ENCODE measurements at places on chromosomes 5 and 9.

DNA sequence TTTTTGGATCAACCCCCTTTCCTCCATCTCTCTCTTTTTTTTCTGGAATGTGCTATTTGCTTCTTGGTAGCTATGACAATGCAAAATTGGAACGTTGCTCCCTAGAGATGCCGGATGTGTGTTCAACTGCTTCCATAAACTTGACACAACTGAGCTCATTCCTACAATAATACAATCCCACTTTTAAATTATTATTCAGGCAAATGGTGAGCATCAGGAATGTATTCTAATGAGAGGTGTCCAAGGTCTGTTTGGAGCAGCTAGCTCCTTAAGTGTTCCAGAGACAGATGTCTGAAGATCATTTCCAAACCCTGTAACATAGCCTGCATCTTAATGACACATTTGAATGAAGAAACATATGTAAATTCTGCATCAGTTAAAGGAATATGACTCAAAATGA is 518.4 kb downstream of the TAF11L14 start:
- no peak for DNase-seq

GRCh38 chr5:22372376-22372775 is 480.8 kb downstream of the CDH12 start:
- no peak for DNase-seq

DNA sequence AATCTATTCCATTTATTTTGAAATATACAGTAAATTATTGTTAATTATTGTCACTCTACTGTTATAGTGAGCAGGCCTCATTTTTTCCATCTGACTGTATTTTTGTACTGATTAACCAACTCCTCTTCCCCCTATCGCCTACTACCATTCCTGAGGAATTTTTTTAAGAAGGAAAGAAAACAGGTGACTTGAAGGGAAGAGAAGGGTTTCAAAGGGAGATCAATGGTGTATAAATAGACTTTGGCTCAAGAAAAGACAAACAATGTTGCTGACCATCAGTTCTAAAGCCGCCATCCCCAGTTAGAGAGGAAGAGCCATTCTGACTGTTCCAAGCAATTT is 69.7 kb downstream of the BAAT start:
- no peak for DNase-seq

GRCh38 chr5:180334176-180334575 is 19.0 kb downstream of the GFPT2 start:
- no peak for DNase-seq

DNA sequence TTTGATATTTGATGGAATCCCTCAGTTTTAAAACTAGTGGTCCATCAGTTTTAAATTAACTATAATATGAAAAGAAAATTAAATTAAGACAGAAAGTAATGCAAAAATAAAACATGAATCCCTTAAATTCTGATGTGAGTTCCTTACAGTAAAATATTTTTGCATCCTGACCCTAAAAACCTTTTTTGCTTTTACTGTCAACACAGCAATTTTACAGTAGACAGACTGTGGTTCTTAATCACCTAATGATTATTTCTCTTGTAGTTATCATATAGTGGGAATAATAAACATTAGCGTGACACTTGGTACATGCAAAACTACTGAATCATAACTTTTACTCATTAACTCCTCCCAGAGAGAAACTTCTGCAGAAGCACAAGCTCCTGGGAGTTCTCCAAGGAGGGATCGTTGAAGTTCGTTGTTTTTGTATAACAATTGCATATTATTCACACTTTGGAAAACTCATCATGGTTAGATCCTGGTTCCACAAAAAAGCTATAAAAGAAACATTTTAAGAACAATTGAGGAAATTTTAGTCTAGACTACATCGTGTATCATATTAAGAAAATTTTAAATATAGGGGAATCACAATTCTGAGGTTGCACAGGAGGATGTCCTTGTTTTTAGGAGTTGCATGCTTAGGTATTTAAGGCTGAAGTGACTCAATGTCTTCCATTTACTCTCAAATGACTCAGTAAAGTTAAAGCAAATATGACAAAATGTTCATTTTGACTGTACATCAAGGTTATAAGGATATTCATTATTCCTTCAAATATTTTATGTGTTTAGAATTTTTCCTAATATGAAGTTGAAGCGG is 88.2 kb upstream of the NIPAL4 start:
- DNase-seq: no peak

- DNase-seq: no peak
These were observed 111.0 kb downstream of the KLHL3 start for GRCh38 chr5:137624786-137625349.

DNA sequence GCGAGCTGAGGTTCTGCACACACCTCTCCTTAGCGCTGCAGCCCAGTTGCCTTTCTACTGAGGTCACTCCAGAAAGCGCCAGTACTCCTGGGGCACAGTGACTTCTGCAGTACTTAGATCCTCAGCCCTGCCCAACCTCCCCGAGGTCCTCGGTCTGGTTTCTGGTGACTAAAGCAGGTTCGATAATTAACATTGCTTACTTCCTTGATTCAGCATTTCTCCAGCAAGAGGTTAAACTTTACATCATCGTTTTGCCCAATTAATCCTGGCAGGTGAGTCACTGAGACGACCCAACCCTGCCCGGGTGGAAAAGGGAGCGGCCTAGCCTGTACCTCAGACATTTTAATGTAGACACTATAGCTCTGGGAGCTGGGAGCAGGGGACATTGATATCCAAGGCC is 77.6 kb downstream of the PLAC8L1 start:
- no peak for DNase-seq

DNA sequence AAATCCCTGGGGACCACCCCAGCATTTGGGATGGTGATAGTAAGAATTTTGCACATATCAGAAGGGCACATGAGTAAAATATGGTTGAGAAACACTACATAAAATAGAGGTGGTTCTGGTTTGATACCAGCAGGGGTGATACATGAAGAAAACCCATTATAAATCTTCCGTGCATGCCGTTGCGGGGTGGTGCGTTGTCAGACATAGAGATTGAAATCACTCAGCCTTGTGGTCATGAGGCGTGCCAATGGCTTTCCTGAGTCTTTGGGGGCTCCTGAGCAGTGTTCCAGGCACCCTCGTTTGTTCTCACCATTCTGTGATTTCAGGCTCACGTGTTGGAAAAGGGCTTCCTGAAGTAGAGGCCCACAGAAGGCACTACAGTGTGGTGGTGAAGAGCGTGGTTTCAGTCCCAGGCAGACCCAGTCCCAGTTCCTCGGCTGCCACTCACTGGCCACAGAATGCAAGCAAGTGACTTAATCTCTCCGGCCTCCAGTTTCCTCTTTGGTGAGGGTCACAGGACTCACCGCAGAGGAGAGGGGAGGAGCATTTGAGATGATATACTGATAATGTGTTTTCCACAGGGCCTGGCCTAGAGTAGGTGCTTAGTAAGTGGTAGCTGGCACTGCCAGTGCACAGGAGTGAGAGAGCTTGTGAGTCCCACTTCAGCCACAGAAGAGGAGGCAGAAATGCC is 20.5 kb upstream of the GLRX start:
- no peak for DNase-seq

GRCh38 chr5:79704553-79704952 is 14.9 kb downstream of the CMYA5 start:
- no peak for DNase-seq

- no peak for DNase-seq
These were observed 35.0 kb upstream of the SEMA4D start for GRCh38 chr9:89532944-89533343.

GRCh38 chr9:80605129-80605528 is 1033.4 kb downstream of the TLE4 start:
- peak; percentile 3 for DNase-seq

DNA sequence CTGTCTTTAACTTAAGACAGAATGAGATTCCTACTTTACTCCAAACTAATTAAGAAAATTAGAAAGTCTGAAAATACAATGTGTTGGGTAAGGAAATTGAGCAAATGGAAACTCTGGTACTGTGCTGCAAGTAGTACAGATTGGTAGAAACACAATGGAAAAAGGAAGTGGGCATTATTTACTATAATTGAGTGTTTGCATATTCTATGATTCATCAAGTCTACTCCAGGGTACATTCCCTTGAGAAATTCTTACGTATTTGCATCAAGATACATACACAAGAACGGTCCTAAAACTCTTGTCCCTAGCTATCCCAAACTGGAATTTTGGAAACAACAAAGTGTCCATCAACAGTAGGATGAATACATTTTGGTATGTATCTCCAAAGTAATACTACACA is 123.5 kb upstream of the TARS1 start:
- DNase-seq: no peak

DNA sequence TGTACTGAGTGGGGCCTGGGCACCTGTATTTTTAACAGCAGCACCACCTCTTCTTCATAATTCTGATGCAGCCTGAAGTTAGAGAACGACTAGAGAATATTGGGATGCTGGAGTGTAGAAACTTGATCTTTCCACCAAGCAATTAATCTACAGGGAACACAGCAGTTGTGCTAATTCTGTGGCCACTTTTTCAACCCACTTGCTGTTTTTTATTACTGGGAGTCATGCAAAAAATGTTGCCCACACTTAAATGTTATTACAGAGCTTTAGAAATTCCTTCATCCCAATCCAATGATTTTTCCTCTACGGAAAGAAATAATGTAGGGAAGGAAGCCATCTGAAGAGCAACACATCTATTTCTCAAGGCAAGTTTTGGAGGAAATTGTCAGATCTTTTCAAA is 190.9 kb upstream of the TUT7 start:
- DNase-seq: no peak

DNA sequence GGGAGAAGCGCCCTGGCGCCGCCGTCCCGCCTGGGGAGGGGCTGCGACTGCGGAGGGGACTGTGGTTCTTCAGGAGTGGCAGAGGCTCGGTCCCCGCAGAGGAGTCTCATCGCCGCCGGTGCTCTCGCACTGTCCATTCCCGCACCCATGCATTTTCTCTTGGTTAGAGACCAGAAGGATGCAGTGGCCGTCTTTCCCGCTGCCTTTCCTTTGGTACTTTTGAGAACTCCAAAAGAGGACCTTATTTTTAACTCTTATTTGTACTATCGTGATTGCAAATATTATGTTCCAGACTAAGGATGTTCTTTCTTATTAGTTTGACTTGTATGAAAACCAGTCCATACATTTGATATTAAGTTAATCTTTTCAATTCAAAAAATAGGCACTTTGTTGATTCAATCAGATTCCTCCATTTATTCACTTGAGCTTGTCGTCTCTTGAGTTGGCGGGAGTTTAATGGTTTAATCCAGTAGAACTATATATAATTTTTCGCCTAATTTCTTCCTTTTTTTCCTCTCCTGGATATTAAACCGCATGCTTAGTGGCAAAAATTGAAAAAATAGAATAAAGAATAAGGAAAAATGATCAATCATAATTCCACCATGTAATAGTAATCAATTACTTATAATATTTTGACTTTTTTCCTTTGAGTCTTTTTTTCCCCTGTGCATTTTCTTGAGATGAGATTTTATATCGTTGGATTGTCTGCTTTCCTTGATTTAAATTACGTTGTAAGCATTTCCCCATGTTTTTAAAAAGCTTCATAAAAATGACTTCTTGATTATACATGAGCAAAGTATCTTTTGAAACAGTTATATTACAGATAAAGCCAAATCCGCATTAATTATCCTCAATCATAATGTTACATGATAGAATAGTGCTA is 861 bp downstream of the ZFYVE16 start:
- peak; percentile 40 for DNase-seq

- DNase-seq: peak; percentile 30
These were observed 22.2 kb downstream of the AHRR start for GRCh38 chr5:343461-344401.

- no peak for DNase-seq
These were observed 60.7 kb downstream of the COL27A1 start for GRCh38 chr9:114216081-114216480.

GRCh38 chr5:173234129-173234790 is 746 bp downstream of the NKX2-5 start:
- no peak for DNase-seq

GRCh38 chr5:92505925-92506324 is 1075.1 kb downstream of the NR2F1-AS1 start:
- DNase-seq: no peak

GRCh38 chr9:24479361-24480059 is 66.2 kb downstream of the IZUMO3 start:
- DNase-seq: no peak

DNA sequence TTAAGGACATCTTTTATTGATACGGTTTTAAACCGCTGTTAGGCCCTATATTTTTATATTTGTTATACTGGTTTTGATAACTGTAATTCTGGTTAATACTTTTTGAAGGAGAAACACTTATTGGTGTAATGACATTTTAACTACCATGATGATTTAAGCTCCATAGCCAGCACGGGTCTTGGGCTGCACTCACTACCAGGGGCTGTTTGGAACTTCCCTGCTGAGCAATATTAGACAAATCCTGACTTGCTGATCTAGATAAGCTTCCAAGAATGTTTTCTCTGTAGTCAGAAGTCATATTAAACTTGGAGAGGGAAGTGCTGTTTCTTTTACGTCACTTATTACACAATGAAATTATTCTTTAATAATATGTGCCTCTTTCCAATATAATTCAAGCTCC is 540.0 kb upstream of the GRAMD2B start:
- DNase-seq: no peak

DNA sequence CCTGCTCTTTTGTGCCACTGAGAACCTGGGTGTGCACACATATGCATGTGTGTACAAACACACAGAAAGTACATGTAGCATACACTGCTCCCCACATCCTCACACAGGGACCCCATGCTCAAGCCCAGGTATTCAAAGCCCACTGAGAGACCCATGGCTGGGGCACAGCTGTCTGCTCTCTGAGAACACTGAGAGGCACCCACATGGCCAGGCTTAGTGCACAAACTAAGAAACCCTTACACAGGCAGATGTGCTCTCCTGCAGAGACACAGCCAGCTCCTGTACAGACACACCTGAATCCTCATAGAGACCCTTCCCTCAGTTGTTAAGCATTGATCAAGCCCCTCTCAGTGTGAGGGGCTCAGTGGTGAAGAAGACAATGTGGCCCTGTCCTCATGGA is 92.5 kb downstream of the CACNA1B start:
- no peak for DNase-seq

GRCh38 chr5:59786334-59786805 is 107.2 kb downstream of the PDE4D start:
- no peak for DNase-seq

DNA sequence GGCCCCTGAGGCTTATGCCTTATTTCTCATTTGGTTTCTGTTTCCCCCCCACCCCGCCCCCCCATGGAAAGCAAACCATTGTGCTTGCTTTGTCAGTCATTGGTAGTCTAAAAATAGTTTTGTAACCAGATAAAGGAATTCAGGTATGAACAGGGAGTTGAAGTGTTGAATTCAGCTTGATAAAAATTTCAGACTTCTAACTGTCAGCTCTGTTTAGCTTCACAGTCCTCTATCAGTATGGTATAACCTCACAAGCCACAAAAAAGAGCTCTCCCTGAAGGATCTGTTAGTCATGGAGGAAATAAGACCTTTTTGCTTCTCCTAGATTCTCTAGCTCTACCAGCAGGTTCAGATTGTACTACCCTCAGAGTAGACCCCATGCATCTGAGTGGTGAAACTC is 378.1 kb downstream of the TMEM38B start:
- DNase-seq: no peak

Data from NCI-H526 treated with DMSO at 0.1 percent for 48 hours (cell line).